ENCODE measurements at places on chromosomes 11 and 22.
A peak's percentile ranks its signal among the peaks of the same experiment; 100 is the strongest.

DNA sequence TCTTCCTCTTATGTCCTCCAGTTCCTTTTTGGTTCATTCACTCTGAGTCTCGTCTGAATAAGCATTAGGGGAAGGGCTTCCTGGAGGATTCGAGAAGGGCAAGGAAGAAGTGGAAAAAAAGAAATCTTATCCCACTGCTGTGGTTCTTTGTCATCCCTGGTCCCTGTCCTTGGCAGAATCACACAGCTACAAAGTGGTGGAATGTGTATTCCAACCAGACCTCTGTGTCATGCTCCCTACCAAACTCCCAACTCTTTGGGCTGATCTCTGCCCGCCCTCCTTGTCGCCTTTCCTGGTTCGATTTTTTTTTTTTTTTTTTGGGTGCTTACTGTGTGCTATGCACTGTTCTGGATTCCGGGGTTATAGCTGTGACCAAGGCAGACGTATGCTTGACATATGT lies 61.0 kb downstream of the TEAD1 start:
- no peak for ATAC-seq

- no peak for ATAC-seq
Observed at GRCh38 chr22:21904250-21904789, 36.9 kb upstream of the MAPK1 start.

GRCh38 chr22:38208551-38208968 lies 6.8 kb downstream of the MAFF start:
- no peak for ATAC-seq

DNA sequence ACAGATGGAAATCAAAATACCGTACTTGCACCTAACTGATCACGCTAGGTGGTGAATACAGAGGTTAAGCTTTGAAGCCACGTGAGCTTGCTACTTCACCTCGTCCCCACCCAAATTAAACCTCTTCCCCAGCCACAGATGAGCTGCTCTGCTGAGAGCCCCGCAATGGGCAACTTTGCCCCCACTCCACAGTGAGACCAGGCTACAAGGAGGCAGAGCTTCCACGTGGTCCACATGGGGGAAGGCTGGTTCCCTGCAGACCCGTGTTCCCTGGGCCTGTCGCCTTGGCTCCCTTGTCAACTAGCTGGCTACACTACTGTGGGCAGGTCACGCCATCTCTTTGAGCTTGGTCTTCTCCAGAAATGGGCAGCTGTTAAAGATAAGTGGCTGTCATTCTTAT lies 10.9 kb downstream of the CD5 start:
- ATAC-seq: no peak

- peak; percentile 11 for ATAC-seq
Observed at GRCh38 chr11:114296605-114297372, 590 bp downstream of the NNMT start.
